ENCODE measurements at places on chromosomes 1 and 21.

DNA sequence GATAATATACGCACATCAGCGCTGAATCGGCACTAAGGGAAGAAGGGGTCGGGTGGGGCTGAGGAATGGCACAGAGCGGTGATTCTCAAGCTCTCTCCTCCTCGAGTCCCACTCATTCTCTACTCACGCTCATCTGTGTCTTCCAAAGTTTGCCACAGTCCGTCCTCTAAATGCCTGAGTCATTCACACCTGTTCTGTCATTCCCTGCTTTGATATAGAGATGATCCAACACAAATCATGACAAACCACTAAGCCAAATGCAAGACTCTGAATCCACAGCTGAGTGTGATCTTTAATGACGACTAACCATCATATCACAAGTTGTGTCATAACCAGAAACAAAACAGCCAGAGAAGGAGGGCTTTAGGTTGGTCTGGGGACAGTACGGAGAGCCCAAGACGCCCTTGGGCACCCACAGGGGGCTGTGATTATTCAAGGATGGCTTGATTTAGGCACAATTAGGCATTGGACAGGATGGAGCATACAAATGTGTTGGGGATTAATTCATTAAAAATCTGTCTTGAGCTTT lies 501.5 kb downstream of the KIF26B start:
- DNase-seq = no peak

DNA sequence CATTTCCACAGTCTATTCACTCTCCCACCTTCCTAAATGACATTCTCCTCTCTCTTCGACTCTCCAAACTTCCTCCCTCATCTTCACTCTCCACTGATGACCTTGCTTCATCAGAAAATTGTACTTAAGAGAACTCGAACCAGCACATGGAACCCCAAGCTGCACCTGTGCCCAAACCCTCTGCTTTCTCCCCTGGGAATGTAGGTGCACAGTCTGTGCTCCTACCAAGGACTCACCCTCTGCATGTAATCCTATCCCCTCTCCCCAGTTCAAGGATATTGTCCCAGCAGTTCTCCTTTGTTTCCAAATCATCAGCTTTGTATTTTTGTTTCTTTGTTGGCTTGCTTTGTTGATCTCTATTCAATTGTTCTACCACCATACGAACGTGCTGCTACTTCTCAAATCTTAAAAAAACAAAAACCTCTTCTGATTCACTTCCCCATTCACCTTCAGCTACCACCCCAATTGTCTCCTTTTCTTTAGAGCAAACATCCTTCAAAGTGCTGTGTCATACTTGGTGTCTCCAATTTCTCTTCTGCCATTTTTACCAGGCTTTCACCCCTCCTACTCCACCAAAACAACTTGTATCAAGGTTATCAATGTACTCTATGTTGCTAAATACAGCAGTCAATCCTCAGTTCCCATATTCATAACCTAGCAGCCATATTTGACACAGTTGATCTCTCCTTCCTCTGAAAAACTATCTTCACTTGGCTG lies 26.8 kb downstream of the RAB3B start:
- DNase-seq = no peak

- DNase-seq = no peak
These were observed 2.9 kb downstream of the RIPK4 start for GRCh38 chr21:41763996-41764395.

DNA sequence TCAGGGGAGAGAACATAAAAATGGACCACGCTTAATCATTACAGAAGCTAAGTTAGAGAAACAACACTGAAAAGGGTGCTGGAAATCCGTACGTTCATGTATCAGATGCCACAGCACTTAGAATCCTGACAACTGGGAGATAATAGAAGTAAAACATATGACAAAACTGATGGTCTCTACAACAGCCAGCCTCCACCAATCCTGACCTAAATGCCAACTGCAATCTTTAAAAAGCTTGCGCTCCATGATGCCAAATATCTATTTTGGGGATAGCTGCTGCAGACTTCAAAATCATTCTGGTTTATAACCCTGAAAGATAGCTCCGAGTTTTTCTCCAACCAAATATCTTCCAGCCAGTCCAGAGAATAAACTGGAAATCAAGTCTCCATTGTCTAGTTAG lies 178.3 kb downstream of the RERE start:
- DNase-seq = no peak

- DNase-seq = no peak
These were observed 228.1 kb upstream of the CAMK1G start for GRCh38 chr1:209355415-209355814.

- no peak for DNase-seq
These were observed 977 bp downstream of the PRPF3 start for GRCh38 chr1:150322310-150322709.

DNA sequence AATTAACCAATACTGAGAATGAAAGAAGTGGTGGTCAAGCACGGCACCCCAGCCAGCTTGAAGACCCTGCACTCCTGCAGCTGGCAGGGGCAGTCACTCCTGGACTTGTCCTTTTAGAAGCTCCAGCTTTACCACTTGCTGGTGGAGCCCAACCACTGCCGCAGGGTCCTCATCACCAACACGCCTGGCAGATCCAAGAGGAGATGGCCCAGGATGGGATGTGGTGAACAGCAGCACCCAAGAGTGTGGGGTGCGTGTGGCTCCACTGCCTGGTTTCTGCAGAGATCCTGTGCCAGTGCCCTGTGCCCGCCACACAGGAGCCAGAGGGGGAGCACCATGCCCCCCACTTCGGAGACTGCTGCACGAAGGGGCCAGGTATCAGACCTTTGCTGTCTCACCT lies 13.5 kb downstream of the CR1L start:
- no peak for DNase-seq

DNA sequence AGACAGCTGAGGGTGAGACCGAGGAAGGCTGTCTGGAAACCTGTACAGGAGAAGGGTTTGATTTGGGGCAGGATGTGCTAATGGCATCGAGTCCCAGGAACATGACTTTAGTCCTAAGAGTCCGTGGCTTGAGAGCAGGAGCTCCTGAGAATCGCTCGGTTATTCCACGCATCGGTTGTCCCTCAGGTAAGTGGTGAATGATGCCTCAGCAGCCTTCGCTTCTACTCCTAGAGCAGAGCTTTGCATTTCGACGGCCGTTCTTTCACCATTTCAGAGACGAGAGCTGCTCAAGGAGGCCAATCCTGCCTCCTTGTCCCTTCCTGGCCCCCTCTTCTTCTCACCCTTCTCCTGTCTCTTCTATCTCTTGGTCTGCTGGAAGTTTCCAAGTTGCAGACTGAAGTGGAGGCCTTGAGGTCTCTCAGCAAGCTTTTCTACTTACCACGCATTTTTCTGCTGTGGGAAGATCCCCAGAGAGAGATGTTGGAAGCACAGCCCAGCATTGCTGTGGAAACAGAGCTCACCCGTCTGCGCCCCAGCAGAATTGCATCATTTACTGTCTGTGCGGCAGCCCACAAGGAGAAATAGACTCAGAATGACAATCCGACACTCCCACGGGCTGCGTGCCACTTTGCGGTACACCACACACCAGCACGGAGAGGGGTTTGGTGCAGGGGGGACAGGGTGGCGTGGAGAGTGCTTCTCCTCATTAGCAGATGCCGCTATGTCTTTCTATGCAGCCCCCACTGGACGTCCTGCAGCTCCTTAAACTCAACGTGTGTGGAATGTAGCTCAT lies 270.7 kb upstream of the C1orf174 start:
- DNase-seq = no peak

GRCh38 chr1:40107290-40107959 lies 10.4 kb upstream of the PPT1 start:
- no peak for DNase-seq

DNA sequence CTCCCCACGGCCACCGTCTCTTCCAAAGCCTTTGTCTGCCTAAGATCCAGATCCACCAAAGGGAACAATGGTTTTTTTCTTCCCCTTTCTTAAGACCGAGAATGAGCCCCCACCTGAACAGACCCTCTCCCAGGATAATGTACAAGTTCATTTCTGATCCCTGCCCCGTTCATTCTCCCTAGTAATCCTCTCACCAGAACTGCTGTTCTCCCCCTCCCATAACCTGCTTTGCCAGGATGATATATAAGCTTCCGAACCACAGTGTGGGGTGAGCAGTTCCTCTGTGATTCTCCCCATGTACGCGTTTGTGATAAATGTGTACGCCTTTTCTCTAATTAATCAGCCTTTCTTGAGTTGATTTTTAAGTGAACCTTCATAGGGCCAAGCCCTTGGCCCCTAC lies 4.9 kb downstream of the RD3 start:
- no peak for DNase-seq

DNA sequence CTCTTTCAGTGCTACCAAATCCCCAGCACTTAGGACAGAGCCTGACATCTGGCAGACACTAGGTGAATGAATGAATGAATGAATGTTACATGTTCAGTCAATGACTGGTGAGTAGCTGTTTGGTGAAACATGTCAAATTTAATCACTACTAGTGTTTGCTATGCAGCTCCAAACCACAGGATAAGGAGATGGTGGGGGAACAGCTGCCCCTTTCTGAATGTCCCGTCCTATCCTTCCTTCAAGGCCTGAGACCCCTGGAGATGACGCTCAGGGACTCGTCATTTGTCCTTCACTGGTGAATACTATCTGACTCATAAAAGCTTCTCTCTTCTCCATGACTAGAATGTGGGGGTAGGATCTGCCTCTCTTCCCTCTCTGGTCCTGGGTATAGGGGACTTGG lies 175.4 kb downstream of the HIVEP3 start:
- no peak for DNase-seq

- DNase-seq = no peak
These were observed 14.6 kb upstream of the SLC2A1 start for GRCh38 chr1:42973286-42973685.

- no peak for DNase-seq
These were observed 46.4 kb upstream of the ADGRL4 start for GRCh38 chr1:79052829-79053449.

GRCh38 chr1:183419399-183419798 lies 1.2 kb upstream of the NMNAT2 start:
- no peak for DNase-seq

GRCh38 chr21:41796476-41797080 lies 29.7 kb upstream of the RIPK4 start:
- no peak for DNase-seq

DNA sequence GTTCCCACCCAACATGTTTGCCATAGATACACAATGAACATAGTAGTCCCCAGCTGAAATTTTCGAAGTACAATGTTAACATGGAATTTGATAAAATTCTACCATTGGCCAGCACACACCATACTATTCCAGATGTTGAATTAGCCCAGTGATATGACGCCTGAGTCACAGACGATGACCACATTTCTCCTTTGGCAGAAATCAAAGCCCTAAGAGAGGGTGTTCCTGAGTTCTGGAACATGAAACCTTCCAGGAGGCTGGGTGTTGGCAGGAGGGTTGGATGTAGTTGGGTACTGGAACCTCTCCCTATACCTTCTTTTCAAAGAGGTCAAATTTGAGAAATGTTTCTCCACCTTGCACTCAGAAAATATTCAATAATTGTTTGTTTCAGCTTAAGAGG lies 37.8 kb downstream of the LPAR3 start:
- no peak for DNase-seq

- DNase-seq = no peak
These were observed 147.1 kb downstream of the NOS1AP start for GRCh38 chr1:162216604-162217003.

GRCh38 chr1:205422993-205423642 lies 1.3 kb upstream of the LEMD1 start:
- no peak for DNase-seq

GRCh38 chr1:2481885-2482284 lies 5.8 kb downstream of the PLCH2 start:
- DNase-seq = no peak

GRCh38 chr1:12654004-12654567 lies 10.2 kb downstream of the AADACL4 start:
- no peak for DNase-seq

- DNase-seq = no peak
These were observed 30.9 kb upstream of the RBM15 start for GRCh38 chr1:110308247-110308646.

DNA sequence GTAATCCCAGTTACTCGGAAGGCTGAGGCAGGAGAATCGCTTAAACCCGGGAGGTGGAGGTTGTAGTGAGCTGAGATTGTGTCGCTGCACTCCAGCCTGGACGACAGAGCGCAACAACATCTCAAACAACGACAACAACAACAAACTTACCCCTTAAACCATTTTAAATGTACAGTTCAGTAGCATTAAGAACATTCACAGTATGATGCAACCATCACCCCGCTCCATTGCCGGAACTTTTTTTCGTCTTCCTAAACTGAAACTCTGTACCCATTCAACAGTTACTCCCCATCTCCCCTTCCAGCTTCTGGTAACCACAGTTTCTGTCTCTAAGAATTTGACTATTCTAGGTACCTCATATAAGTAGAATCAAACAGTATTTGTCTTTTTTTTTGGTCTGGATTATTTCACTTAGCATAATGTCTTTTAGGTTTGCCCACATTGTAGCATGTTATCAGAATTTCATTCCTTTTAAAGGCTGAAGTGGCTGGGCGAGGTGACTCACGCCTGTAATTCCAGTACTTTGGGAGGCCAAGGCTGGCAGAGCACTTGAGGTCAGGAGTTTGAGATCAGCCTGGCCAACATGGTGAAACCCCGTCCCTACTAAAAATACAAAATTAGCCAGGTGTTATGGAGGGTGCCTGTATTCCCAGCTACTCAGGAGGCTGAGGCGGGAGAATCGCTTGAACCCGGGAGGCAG lies 19.6 kb downstream of the CA6 start:
- no peak for DNase-seq

- DNase-seq = no peak
These were observed 195.2 kb downstream of the GABPA start for GRCh38 chr21:25929856-25930520.

- DNase-seq = no peak
These were observed 9.1 kb upstream of the PCNX2 start for GRCh38 chr1:233304489-233305102.

DNA sequence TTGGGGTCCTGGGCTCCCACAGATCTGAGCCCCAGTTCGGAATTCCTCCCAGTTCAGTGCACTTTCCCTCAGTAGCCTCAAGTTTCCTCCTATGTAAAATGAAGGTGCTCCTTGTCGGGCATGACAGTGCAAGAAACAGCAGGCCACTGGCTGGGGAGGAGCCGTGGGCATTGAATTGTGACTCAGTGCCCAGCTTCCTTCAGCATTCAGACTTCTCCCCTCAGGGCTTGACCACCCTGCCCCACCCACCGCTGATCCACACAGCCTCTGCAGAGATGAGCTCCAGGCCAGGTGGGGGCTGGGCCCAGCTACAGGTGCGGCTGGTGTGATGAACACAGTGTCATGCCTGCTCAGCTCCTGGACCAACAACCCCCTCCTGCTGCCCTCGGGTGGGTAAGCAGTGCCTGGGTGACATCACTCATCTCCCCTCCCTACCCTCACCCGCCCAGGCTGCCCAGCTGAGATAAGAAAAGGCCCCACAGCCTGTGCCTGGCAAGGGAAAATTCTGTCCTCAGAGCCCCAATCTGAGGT lies 4.9 kb downstream of the MOB3C start:
- DNase-seq = no peak

- no peak for DNase-seq
These were observed 63.0 kb downstream of the DISP1 start for GRCh38 chr1:222877854-222878253.
